ENCODE measurements at places on chromosomes 2 and 18.

DNA sequence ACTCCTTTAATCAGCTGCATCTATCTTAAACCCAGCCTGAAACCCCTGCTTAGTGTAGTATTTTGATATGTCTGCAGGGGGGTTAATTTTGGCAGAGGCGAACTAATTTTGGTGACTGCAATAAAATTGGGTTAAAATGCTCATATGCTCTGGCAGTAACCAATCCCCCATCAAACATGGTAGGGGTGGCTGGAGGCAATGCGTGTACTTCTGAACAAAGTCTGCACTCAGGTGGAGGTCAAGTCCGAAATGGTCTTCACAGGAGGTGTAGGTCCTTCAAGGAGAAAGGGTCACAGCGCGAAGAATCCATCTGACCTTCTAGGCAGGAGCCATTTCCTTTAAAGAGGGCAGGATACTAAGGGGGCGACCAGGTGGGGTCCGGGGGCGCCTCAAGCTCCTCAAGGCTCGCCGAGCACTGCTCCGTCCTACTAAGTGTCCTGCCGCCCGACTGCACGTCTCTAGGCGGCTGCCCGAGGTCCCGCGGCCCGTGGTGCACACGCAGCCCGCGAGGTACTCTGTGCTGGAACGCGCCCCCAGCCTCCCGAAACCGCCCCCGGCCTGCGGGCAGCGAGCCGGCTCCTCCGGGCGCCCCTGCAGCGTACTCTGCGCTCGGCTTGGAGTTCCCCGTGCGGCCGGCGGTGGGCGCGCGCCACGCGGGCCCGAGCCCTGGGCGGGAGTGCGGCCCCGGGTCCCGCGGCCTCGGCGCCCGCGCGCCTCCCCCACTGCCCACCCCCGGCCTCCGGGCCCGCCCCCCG is 1.7 kb upstream of the LDLRAD4 start:
- DNase-seq, result peak; percentile 31

DNA sequence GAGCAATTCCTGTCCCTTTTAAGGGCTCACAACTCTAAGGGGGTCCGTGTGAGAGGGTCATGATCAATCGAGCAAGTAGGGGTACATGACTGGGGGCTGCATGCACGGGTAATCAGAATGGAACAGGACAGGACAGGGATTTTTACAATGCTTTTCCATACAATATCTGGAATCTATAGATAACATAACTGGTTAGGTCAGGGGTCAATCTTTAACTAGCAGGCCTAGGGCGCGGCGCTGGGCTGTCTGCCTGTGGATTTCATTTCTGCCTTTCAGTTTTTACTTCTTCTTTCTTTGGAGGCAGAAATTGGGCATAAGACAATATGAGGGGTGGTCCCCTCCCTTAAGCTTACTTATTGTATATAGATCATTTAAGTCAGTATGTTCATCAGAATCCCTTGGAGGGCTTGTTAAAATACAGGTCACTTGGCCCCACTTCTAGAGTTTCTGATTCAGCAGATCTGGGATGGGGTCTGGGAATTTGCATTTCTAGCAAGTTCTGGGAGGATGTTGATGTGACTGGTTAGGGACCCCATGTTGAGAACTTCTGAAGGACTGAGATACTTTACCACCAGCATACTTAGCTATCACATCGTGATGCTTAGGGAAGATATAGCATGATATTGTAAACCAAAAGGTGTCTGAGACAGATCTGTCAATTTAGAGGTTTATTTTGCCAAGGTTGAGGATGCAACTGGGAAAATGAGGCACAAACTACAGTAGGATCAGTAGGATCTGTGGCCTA is 2.8 kb upstream of the INPP4A start:
- no peak for DNase-seq

GRCh38 chr18:9913526-9914333 is at the start of gene VAPA:
Gene VAPA, plus strand, starts transcription at chr18:9914016. Its CDS starts 241 bp downstream, at chr18:9914257.
- DNase-seq, result peak; percentile 91

DNA sequence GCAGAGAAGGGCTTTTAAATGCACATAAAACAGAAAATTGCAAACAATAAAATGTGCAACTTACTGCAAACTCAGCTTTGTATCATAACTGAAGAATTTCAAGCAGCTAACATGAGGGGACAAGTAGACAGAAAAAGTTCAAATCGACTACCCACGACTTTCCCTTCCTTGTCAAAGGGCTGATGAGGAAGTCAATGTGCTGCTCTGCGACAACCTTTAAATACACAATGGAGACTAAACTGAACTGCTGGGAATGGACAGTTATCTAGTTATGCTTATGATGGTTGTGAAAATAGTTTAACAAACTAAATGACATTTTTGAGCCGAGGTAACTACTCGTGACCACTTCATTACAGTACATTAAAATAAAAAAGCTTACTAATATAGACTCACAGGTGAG is 84.1 kb downstream of the INO80D start:
- DNase-seq, result no peak

GRCh38 chr2:233968556-233968955 is 51.4 kb downstream of the TRPM8 start:
- DNase-seq, result no peak

- no peak for DNase-seq
Measured at GRCh38 chr2:72198532-72199241, 51.0 kb upstream of the CYP26B1 start.

DNA sequence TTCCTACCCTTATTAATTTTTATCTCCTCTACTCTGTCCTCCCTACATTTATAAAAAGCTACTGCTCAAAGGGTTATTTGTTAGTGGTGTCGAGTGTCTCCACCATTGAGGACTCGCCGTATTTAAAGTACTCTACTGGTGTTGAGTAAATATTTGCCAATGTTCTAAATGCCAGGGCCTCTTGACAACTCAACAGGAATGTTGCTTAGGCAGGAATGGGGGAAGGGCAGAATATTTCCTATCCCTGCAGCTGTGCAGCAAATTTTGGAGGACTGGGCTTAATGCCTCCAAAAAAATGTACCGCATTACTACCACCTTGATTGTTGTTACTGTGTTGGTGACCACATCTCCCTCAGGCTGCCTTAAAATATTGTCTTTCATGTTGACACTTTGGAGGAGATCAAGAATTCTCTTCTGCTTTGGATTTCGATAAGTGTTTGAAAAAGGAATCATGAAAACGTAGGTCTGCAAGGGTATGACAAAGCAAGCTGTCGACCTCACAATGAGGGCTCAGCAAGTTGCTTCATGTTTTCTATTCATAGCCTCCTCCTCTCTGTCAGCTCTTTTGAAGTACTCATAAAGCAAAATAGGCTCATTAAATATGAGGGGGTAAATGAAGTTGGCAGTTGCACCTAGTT is 84.3 kb downstream of the EFEMP1 start:
- DNase-seq, result no peak

- no peak for DNase-seq
Measured at GRCh38 chr2:112343827-112344585, 68.6 kb downstream of the ZC3H6 start.

DNA sequence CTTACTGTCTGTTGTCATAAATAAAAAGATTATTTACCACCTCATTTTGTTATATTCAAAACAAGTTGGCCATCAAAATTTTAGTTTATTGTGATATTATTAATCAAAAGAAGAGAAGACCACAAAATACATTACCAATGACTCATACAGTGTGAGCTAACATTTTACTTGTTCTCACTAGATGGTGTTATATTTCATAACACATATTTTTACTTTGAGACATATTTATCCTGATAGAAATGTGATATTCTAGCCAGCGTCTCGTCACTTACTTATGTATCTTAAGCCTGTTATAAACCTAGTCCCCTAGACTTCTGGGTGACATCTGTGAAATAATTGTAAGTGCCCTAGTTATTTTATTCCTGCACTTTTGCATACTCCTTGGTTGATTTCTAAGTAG is 263.2 kb downstream of the CDH7 start:
- no peak for DNase-seq

DNA sequence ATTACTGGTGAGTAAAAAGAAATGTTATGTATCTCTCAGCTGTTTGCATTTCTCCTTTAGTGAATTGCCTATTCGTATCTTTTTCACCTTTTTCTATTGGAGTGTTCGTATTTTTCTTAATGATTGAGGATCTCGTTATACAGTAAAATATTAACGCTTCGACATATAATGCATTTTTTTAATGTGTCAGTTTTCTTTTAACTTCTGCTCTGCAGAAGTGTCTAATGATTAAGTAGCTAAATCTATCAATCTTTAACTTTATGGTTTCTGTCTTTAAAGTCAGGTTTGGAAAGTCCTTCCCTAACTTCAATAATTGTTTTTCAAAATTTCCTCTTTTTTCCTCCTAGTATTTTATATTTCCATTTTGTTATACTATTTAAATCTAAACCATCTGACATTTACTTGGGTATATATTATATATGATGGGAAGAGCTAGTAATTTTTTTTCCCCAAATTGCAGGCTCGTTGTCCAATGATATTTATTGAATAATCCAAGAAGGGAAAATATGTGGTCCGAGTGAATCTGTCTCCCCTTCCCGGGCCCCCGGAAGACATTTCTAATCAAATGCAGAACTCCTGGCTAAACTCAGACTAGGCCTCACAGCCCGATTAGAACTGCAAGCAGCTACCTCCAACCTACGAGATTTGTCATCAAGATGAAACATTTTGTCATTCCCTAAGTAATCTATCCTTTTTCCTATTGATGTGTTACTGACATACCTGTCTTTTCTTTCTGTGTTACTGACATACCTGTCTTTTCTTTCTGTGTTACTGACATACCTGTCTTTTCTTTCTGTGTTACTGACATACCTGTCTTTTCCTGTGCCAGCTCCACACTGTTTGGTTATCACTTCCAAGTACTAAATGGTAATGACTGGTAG is 17.2 kb downstream of the PCBP1 start:
- no peak for DNase-seq

DNA sequence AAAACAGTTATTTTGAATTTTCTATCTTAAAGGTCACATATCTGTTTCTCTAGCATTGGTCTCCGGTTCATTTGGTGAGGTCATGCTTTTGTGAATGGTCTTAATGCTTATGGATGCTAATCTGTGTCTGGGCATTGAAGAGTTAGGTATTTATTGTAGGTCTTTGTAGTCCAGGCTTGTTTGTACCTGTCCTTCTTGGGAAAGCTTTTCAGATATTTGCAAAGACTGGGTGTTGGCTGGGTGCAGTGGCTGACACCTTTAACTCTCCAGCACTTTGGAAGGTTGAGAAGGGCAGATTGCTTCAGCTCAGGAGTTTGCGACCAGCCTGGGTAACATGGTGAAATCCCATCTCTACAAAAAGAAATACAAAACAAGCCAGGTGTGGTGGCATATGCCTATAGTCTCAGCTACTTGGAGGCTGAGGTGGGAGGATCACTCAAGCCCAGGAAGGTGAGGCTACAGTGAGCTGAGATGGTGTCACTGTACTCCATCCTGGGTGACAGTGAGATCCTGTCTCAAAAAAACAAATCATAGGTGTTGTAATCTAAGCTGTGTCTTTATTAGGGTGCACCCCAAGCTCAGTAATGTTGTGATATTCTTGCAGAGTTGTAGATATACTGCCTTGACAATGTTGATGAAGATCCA is 82.3 kb downstream of the FAM117B start:
- no peak for DNase-seq

DNA sequence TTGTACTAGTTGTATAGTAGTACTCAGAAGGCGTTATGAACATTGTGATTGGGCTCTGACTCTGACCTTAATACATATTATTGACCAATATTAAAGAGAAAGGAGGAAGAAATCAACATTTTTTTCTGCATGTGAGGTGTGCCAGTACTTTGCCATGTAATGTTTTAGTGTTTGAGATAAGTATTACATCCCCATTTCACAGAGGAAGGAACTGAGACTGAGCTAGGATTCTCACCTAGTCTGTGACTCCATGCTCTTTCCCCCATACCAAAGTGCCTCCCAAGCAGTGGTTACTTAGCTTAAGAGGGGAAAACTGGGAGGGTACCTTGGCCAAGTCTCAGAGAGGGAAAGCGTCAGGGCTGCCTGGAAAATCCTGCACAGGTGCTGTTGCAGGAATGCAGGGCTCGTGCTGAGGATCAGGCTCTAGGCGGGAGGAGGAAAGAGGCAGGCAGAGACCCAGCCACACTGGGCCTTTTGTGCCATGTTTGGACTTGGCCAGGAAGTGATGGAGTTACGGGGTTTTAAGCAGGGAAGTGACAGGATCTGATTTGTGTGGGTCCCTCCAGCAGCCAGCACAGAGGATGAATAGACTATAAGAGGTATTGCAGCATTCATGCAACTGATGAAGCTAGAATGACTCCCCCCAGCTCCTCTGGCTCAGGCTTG is 1.7 kb downstream of the PNKD start:
- no peak for DNase-seq

DNA sequence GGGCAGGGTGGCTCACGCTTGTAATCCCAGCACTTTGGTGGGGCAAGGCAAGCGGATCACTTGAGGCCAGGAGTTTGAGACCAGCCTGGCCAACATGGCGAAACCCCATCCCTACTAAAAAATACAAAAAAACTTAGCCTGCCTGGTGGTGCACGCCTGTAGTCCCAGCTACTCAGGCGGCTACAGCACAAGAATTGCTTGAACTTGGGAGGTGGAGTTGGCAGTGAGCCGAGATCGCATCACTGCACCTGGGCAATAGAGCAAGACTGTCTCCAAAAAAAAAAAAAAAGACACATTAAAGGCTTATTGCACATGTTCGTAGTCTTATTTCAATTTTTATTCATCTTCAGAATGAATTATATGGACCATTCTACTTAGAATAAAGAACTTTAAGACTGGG is 110.2 kb downstream of the BMPR2 start:
- DNase-seq, result no peak

DNA sequence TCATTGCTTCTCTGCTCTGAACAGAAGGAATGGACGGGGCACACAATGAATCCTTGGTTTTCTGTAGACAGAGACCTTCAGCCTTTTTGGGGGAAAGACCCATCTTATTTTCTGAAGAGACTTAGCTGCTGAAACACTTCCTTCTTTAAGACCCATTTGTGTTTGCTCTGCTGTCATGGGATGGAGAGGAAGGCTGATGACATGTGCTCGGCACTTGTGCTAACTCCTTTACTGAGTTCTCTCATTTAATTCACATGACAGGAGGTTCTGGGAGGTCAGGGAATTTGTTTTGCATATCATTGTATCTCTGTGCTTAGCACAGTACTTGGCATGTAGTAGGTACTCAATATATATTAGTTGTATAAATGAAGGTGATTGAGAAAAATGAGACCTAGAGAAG is 39.0 kb downstream of the OXER1 start:
- no peak for DNase-seq

DNA sequence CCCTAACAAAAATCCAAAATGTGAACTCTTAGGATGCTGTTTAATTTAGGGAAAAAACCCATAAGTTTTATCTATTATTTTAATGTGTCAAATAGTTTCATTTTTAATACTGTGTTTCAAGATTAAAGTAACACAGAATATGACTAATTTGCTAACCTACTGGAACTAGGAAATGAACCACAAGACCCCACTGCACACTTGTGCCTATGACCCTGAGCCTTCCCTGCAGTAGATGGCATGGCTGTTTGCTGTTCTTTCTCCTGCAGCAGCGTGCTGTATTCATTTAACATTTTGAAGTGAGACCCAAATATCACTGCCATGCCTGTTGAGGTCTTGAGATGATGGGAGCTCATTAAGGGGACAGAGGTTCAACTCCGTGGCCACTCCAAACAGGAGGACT is 565.2 kb upstream of the NRP2 start:
- no peak for DNase-seq

GRCh38 chr2:24972315-24972961 is 683 bp upstream of the DNAJC27 start:
- DNase-seq, result peak; percentile 1

- no peak for DNase-seq
Measured at GRCh38 chr2:207230261-207231105, 64.7 kb upstream of the KLF7 start.

- DNase-seq, result no peak
Measured at GRCh38 chr18:3115447-3116030, 102.6 kb upstream of the LPIN2 start.

Data from stimulated activated CD8-positive, alpha-beta memory T cell treated with anti-CD3 and anti-CD28 coated beads, Interleukin-12 subunit alpha, Interleukin-12 subunit beta, amount 100 ng/mL, for 4 hours (primary cell).